ENCODE measurements at places on chromosomes 7 and 10.

GRCh38 chr10:23917251-23917840, 291.6 kb upstream of the KIAA1217 start:
- DNase-seq = no peak

DNA sequence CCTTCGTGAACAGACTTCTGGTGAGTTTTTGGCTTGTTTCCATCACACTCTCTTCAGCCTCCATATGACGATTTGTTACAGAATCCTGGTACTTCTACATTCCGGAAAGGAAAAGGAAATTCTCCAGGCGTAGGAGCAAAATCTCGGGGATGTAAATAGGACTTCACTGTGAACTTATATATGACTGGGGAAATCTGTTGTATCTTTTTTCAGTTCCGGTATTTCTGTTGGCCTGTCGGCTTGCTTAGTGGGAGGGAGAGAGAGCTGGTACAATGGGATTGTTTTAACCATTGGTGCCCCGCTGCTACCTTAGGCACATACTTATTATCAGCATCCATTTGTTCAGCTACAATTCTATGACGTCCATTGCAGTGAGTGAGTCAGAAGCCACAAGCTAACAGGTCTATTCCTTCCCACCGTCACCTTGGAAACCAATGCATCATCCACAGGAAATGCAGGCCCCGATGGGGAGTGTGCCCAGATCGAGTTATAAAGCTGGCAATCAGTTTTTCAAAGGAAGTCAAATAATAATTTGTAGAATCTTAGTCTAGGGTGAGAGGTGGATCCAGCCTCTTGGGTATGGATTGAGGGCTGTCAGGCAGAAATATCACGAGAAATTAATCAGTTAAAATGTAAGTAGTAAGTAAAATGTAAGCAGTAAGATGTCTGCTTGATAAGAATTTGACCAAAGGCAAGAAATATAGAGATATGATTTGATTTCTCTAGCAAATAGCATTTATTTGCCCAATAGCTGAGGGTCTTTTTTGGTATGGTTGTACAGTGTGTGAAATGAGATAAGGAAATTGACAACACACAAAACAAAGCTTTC, 92.0 kb upstream of the MKLN1 start:
- no peak for DNase-seq

GRCh38 chr10:108445746-108446145, 1281.2 kb upstream of the SORCS1 start:
- no peak for DNase-seq

- DNase-seq = no peak
Measured at GRCh38 chr7:107838816-107839565, 36.0 kb upstream of the SLC26A3 start.

DNA sequence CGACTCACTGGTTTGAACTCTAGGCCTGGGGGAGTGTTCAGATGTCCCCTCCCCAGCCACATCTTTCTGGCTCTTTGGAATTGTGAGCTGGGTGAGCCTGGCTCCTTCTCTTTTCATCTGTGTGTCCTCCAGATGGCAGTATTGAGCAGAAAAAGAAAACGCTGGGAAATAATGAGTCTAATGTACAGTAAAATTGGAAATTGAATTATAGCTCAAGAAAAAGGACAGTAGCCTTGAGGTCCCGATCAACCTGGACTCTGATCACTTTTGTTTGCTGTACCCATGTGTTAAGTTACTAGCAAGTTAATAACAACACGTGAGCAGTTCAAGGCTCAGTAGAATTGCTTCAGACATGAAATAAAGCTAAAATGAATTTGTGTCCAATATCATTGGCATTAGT, 77.9 kb downstream of the SNX10 start:
- DNase-seq = no peak
